ENCODE measurements at places on chromosomes 6 and 20. TPM values are rescaled to one million over a fixed set of nuclear protein-coding genes. Genes with fewer than 3 reads are reported as not detected.

DNA sequence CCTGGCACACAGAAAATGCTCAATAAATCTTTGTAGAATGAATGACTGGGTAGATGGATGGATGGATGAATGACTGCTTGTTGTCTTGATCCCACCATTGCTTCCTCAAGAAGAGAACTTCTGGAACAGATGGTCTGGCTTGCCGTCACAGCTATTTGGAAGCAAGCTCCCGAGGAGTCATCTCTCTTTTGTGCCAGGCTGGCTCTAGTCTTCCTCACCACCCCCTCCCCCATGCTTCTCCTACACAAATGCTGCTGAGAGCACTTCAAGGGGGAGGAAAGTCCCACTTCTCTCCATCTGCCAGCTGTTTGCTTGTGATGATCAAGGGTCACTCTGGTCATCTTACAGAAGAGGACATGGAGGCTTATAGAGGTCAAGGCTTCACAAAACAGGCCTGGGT is 11.6 kb upstream of the KCNG1 start:
- DNase-seq: no peak

DNA sequence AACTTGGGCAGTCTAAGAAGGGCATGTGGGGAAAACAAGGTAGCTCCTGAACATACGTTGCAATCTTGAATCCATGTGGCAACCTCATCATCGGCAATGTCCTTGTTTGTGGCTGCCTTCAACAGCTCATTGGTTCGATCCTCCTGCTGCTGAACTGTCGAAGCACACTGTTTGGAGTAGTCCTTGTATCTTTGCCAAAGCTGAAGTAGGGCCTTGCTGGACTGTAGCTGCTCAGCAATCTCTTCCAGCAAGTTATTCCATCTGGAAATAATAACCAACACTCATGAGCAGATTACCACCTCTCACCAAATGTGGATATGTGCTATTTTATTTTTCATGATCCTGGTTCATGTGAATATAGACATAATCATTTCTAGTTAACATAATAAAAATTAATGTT is 413.3 kb downstream of the ESR1 start:
- no peak for DNase-seq

DNA sequence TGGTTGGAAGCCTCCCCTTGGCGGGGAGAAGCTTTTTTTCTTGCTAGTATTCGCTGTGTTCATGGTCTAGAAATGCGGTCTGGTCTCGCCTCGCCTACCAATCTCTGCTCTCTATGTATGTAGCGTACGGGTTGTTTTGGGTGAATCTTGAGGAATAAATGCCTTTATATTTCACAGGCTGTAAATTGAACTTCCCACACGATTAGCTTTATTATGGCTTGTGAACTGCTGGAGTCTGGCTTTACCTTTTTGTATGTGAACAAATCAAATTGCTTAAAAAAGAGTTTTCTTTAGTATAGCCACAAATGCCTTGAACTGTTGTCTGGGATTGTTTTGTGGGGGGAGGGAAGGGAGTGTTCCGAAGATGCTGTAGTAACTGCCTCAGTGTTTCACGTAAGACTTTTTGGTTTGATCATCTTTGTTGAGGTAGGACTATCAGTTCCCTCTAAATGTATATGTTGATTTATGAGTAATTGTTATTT is 2.2 kb downstream of the INSM1 start:
- no peak for DNase-seq

DNA sequence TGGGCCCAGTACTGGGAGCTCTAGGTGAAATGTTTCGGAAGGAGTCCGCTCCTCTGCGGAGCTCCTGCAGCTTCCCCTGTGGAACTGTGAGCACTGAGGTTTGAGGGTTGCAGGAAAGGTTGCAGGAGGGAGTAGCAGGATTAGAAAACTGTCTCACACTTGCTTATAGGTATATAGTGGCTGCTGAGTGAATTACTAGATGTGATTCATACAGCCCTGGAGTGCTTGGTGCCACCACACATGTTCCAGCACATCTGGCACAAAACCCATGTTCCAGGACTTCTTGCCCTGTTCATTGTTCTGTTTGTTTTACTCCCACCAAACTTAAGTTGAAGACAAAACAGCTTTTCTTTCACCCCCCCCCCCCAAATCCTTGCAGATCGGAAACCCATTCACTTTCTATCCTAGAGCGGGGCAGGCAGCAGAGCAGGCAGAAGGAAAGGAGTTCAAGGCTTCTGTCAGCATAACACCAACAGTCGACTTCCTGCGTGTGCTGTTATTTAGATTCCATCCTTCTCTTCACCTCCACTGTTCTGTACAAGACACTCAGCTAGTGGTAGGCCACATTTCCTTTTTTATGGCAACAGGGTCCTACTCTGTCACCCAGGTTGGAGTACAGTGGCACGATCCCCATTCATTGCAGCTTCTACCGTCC is 669 bp upstream of the PEX6 start:
- DNase-seq: peak; percentile 43

DNA sequence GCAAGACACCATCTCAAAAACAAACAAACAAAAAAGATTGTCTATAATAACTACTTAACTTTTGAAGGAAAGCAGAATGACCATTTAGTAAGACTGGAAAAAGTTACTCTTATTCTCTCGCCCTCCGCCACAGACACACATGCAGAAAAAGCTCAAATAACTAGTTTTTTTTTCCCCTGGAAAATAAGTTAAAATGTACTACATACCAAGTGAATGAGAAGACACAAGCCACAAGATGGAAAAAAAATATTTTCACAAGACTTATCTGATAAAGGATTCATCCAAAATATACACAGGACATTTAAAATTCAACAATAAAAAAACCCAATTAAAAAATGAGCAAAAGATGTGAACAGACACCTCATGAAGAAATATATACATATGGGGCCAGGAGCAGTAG is 31.9 kb downstream of the NUDT3 start:
- no peak for DNase-seq

- DNase-seq: no peak
Observed at GRCh38 chr6:22878324-22878701, 308.9 kb downstream of the HDGFL1 start.

DNA sequence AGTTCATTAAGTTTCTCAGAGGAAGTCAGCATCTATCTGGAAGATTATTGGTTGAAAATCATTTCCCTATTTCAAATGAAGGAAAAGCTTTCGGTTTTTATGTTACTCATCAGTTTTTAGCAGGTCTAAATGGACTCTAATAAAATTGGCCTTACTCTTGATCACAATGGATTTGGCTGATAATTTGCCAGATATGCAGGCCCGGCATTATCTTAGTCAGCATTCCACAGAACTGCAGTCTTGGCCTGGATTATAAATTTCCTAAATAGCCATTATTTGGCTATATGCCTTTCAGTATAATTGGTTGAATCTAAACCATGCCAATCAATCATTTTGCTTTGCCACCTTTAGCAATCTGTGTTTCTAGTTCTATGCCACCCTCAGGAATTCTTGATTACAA is 91.7 kb upstream of the KCNQ5 start:
- DNase-seq: no peak

GRCh38 chr20:9509246-9509645 is 5.1 kb upstream of the LAMP5 start:
- DNase-seq: no peak

- DNase-seq: no peak
Observed at GRCh38 chr6:148548065-148548748, 198.6 kb upstream of the UST start.

DNA sequence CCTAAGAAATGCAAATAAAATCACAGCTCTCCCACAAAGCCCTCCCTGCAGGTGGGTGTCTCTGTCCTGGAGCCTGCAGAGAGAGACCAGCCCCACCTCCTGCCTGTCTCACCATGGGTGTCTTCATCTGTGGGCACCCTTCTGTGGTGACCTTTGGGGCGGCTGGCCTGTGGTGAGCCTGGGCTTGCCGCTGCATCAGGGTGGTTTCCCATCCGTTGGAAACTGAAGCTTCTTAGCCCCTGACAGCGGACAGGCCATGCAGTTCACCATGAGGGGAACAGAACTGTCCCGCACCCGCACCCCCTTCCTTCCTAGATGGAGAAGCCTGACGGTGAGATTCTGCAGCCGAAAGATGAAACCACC is 42.3 kb upstream of the FRMD1 start:
- DNase-seq: no peak

GRCh38 chr6:22888163-22888752 is 318.9 kb downstream of the HDGFL1 start:
- DNase-seq: peak; percentile 96

DNA sequence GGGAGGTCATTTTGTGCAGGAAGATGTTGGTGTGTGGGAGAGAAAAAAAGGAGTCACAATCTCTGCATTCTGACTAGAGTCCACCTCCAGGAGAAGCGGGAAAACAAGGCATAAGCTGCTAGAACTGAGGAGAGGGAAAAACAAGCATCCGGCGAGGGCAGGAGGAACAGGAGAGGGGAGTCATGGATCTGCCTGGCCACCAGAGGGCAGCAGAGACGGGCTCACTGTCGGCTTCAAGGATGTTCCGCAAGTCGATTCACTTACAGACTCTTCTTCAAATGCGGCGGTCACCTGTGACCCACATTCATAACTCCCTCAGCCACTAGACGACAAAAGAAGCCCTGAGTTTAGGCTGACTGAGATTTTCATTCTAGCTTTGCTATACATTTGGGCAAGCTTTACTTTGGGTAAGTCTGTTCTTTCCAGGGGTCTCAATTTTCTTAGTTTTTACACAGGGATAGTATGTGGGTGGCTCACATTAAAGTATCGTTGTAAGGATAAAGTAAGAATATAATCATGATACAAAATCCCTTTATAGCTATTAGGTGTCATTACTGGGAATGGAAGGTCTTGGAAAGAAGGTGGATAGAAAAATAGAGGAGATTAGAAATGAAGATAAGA is 6.6 kb upstream of the BTNL2 start:
- peak; percentile 63 for DNase-seq

DNA sequence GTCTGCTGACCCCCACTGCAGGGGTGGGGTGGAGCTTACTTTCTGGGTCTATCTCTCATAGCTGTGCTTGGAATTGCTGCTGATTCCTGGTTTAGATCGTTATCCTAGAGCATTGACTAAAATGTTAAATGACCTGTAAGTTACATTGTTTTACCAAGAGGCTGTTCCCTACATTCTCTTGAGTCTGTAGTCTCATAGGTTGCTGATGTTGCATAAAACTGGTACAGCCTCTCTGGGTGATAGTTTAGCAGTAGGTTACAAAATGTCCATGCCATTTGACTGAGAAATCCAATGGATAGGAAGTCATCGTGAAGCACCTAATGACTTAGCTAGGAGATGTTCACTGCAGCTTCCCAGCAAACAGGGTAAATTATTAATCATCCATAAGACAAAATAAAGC is 62.4 kb downstream of the TPD52L1 start:
- no peak for DNase-seq

DNA sequence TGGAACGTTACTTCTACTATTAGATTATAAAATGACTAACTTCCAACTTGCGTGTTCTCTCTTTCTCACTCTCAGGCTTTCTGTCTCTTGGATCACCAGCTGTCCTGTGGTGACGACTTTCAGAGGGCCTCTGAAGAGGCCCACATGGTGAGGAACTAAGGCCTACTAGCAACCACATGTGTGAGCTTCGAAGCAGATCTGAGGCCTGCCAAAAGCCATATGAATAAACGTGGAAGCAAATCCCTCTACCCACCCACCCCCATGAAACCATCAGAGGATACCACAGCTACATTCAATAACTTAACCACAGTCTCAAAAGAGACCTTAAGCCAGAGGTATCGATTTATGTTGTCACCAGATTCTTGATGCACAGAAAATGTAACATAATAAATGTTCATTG is 13.5 kb upstream of the BMP5 start:
- DNase-seq: no peak

The FAM217B gene
- total RNA-seq: 6.0 TPM

The CST5 gene
- not detected for total RNA-seq

The BTN1A1 gene
- not detected for total RNA-seq

The SLC22A23 gene
- 0.35 TPM for total RNA-seq

The SOX4 gene
- 103 TPM for total RNA-seq

All from renal cortical epithelial cell (primary cell).